Activated naive CD8-positive, alpha-beta T cell treated with anti-CD3 and anti-CD28 coated beads, Interleukin-2, amount 10 ng/mL, durations not matched to agents 7 days and 5 days (primary cell): ENCODE measurements at places on chromosomes 6 and 20. TPM values are rescaled to one million over a fixed set of nuclear protein-coding genes. Genes with fewer than 3 reads are reported as not detected.

SLC17A9 gene
- total RNA-seq: 43.5 TPM

SLC22A23 gene
- 0.82 TPM for total RNA-seq

SOBP gene
- 1.4 TPM for total RNA-seq

MEI4 gene
- not detected for total RNA-seq

TRAPPC3L gene
- total RNA-seq: not detected

THBS2 gene
- not detected for total RNA-seq

GPLD1 gene
- 0.34 TPM for total RNA-seq

TMC2 gene
- total RNA-seq: not detected

SYCP2 gene
- total RNA-seq: 13.4 TPM

B3GALT4 gene
- total RNA-seq: 35.4 TPM

FOXC1 gene
- total RNA-seq: not detected

ZNF165 gene
- total RNA-seq: 1.2 TPM

MCHR2 gene
- not detected for total RNA-seq

MYMX gene
- not detected for total RNA-seq

FILIP1 gene
- total RNA-seq: not detected

HLA-DOA gene
- total RNA-seq: 8.3 TPM

PNPLA1 gene
- not detected for total RNA-seq

NKX2-2 gene
- not detected for total RNA-seq

PTK6 gene
- 0.31 TPM for total RNA-seq

TAB2 gene
- total RNA-seq: 115 TPM

NT5E gene
- total RNA-seq: 30.7 TPM

TP53INP2 gene
- total RNA-seq: 2.1 TPM

DZANK1 gene
- total RNA-seq: 2.2 TPM

BPIFB4 gene
- not detected for total RNA-seq
